ENCODE measurements at places on chromosomes 12 and 14.
A peak's percentile ranks its signal among the peaks of the same experiment; 100 is the strongest.

DNA sequence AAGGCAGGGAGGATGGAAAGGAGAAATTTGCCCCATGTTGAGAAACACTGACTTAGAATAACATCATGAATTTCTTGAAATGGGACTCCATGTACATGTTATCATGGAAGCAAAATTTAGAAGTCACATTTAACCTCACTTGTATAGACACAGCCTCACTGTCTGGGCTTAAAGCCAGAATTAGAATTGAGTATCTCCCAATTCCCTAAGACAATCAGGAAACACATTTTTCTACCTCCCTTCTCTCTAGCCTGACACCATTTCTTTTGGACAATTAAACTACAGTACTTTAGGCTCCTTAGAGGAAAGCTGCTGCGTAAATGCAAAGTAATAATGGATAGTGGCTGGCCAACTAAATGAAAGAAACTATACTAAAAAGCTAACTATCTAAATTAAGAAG is 795.5 kb downstream of the C12orf50 start:
- no peak for DNase-seq

DNA sequence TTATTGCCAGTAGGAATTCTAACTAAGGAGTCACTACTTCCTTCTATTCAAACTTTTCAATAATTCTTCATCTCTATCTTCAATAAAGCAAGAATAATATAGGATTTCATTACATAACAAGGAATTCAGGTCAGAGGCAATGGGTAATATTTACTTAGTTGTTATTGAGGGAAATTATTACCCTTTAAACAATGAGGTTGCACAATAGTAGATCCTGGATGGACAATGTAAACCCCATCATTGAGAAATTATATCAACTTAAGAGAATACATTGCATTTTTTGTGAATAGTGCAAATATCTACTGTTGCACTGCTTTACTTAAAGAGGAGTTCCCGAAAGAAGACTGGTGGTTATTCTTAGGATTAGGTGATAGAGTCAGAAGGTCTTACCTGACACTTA is 43.8 kb downstream of the A2M start:
- no peak for DNase-seq

- no peak for DNase-seq
Measured at GRCh38 chr12:51401900-51402299, 10.7 kb upstream of the GALNT6 start.

DNA sequence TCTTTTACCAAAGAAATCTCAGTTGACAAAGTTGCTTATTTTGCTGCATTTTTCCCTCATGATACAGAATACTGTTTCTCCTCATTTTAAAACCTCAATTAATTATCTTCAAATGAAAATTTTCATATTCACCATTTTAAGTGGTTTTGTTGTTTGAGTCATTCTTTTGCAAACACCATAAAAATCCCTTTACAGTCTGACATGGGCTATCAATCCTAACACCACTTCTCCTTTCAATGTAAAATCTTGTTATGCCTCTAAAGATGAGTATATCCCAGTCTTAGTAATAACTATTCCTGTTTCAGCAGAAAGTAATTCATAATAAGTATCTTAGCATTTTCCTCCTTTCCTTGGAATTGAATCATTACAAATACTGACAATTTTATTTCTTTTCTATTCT is 192.2 kb downstream of the SYT1 start:
- no peak for DNase-seq

DNA sequence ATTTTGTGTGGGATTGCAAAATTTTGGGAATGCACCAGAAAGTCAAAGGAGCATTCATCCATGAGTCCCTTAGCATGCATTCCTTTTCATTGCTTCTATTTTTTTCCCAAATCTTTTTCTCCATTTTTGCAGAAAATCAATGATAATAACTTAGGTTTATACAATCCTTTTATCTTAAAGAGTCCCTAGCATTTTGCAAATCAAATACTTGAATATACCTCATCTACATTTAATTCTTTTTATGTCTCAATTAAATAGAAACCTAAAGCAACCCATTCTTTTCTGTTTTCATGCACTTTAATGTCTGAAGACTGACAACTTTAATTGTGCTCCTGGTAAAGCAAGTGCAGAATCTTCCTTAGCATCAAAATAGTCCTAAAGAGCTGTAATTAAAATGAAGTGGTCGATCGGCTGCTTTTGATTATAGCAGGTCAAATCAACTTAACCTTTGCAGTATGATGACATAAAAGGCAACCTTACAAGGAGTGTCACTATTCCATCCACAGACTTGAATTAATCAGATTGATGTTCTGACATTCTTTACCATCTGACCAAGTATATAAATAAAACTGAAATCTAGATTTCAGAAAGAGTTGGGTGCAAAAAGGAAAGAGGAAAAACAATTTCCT is 168.4 kb downstream of the ALG10B start:
- DNase-seq: no peak

DNA sequence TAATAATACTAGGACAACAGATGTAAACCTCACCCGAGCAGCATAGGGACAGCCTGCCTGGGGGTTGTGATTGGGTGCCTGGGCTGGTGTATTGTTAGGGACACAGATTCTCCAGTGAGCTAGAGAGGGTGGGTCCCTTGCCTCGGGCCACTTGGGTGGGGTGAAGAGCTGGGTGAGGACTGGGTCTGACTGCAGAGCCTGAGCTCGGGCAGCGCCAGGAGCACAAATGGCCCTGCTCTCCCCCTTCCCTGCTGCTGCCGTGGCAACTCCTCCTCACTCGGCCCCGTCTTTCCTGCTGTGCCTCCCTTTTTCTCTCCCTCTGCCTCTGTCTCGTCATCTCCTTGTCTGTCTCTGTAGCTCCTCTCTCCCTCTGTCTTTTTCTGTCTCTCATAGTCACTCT is 115.4 kb downstream of the GLT1D1 start:
- no peak for DNase-seq

DNA sequence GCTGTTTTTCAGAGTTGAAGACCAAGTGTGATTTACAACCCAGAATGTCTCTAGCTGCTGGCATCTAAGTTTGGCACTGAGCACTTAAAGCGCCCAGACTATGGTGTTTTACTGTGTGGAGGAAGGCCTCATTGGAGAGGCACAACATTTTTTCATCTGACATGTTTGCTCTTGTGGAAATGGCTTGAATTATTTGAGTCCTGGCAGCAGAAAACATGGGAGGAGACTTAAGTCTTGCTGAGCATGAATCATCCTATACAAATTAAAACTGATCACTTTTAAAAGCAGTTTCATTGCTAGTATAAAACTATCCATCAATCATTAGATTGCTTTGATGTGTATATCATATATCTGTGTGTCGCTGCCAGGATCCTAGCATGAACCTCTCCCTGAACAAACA is 85.9 kb upstream of the REP15 start:
- peak; percentile 90 for DNase-seq

DNA sequence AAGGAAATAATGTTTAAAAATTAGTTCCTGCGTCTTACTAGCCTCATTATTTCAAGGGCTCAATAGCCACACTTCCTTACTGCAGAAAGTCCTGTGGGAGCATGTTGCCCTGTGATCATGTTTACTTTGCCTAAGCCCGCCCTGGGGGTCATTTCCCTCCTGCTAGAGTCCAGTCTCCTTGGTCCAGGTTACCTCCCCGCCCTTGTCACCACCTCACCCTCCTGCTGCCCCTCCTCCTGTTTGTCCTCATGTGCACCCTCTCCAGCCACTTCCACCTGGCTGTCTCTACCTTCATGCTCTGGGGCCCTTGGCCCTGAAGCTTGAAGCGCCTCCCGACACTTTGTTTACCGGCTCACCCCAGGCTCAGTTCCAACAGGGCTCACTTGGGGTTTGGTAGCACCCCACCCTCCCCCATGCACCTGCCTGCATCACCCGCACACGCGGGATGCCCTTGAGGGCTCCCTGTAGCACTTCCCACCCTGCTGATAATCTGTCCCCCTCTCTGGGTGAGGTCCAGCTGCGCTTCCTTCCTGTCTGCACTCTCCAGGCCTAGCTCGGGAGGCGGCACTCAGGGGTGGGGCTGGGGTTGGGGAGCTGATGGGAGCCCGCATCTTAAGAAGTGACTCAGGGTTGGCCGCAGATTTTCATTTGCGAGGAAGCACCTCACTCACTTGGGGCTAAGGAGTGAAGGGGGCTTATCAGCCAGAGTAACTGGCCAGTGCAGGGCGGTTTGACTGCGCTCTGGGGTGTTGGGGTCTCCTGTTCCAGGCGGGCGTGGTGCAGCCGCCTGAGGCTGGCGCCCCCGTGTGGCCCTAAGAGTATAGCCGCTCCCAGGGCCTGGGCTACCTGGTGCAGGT is 40.1 kb downstream of the SMIM41 start:
- DNase-seq: peak; percentile 60

DNA sequence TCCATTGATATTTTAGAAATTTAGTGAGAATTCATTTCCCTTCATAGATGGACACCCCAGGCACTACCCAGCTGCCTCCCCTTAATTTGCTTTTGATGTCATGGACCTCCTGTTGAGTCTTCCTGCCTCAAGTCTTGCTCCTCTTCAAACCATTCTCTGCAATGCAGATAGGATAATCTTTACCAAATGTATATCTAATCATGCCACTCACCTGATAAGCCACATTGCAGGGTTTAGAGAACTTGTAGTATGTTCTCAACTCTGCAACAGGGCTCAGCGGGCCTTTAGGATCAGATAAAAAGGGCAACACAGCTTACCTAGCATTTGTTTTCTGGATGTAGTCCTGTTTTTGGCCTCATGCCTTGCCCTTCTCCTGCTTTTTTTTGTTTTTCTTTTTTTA is 234.5 kb downstream of the EMP1 start:
- DNase-seq: no peak

- peak; percentile 45 for DNase-seq
Measured at GRCh38 chr12:70451528-70451927, 85.4 kb downstream of the KCNMB4 start.

GRCh38 chr12:87382959-87383566 is 646.1 kb downstream of the C12orf50 start:
- DNase-seq: no peak

DNA sequence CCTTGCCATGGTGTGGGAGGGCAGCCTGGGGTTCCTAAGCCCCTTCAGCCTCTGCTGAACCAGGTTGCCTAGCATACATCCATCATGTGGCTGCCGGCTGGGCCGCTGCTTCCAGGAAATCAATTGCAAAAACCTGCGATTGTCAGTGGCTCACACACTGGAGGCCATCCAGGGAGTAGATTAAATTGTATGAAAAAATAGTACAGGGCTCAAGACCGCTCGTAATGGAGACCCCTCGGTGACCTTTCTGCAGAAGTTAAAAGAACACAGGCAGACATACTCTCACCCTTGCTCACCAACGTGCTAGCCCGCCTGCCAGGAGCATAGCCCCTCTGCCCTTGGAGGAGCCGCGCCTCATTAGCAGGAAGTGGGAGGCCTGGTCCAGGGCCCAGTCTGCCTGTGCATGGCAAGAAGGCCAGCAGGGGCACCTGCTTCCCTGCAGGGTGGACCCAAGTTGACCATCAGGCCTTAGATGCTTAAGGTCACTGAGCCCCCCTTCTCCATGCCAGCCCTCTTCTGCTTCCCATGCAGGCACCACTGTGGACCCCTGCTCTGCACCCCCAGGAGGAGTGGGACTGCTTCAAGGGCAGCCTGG is 31.4 kb upstream of the CIPC start:
- DNase-seq: no peak

DNA sequence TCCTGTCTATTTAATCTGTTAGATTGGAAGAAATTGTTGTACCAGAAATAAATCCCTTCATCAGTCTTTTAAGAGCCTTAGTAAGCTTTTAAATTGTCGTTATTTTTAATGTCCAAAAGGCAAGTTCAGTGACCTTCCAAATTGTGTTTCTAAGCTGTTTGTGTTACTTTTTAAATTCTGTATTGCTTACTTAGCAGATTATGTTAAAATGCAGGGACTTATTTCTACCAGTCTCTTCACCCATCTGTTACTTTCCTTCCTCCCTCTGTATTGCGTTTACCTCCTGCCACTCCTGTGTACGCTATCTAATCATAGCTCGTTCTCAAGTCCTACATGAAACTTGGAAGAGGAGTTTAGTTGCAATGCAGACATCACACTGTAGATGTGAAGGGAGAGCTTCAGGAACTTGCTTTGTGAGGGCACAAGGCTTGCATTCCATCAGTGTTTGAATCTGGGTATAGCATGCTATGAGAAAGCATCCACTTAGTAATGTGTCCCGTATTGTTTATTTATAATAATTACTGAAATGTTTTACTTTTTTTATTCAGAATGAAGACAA is 406.5 kb upstream of the RGS6 start:
- DNase-seq: no peak

- no peak for DNase-seq
Measured at GRCh38 chr14:90039253-90040010, 22.4 kb upstream of the KCNK13 start.

- DNase-seq: peak; percentile 37
Measured at GRCh38 chr12:25904442-25904841, 54.0 kb upstream of the RASSF8 start.

GRCh38 chr12:132286912-132287311 is 42.5 kb downstream of the GALNT9 start:
- DNase-seq: no peak

- no peak for DNase-seq
Measured at GRCh38 chr14:22481546-22481945, 107.5 kb downstream of the DAD1 start.

DNA sequence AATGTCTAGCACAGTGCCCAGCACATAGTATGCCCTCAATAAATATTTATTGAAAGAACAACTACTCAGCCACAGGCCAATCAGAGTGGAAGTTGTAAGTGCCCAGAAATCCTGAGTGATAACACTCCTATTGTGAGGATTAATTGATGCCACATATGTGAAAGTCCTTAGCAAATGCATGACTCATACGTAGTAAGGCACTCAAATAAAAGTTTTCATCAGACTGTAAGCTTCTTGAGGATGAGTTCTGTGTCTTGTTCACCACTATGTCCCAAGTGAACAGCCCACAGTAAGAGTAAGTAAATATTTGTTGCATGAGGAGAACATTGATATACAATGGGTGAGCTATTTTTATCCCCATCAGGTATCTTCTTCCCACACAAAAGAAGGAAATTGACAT is 24.7 kb upstream of the ANO6 start:
- DNase-seq: peak; percentile 52

GRCh38 chr14:75119056-75119455 is 7.8 kb downstream of the NEK9 start:
- DNase-seq: peak; percentile 29

- peak; percentile 64 for DNase-seq
Measured at GRCh38 chr12:18267427-18268099, 6.2 kb downstream of the PIK3C2G start.

DNA sequence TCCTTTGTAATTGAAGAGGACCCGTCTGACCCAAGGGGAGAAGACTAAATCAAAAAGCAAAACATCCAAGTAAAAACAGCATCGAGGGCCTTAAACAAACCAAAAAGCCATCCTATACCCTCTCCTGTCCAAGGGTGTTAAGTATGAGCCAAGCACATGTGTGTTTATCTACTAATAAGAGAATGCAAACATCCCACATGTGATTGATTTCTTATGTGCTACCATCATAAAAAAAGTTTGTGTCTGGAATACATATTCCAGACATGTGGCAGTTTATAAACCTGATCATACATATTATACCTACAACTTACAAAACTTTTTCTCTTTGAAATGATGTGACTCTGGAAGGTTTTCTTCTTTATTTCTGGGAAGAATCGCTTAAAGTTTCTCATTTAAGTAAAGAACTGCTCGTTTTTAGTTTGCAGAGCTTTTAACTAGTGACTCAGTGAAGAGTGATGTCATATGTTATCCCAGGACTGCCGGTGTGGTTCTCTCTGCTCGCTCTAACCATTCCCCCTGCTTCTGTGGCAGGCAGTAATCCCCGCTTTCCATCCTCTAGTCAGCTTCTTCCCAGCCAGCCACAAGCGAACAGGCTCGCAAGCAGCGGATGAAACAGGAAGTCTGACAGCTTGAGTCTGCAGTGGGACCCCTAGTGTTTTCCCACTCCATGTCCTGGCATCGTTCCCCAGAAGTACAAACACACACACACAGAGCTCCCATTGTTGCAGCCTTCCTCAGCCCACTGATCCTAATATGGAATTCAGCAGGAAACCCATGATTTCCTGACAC is 431 bp upstream of the RHOJ start:
- peak; percentile 85 for DNase-seq

Data from epithelial cell of esophagus (primary cell).